ENCODE measurements at places on chromosomes 7 and 10.

GRCh38 chr7:75039709-75040108 lies 33.9 kb downstream of the RCC1L start:
- no peak for DNase-seq

- DNase-seq = no peak
Measured at GRCh38 chr7:127091620-127092019, 161.1 kb downstream of the GRM8 start.

DNA sequence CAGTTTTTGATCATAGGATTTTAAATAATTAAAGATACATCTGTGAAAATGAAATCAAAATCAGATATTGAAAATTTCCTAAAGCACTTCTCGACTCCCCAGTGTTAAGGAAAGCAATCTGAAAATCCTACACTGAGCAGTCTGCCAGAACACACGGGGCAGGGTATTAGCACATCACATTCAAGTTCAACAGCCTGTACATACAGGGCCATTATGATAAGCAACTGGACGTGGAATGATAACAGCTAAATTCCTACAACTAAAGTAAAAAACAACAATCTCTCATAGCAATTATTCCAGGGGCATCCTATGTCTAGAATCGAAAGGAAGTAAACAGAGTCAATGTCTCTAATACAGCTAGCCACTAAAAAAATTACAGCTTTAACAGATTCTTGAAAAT lies 31.7 kb downstream of the TRDMT1 start:
- DNase-seq = peak; percentile 24

- DNase-seq = no peak
Measured at GRCh38 chr7:140334341-140335057, 63.8 kb downstream of the SLC37A3 start.

DNA sequence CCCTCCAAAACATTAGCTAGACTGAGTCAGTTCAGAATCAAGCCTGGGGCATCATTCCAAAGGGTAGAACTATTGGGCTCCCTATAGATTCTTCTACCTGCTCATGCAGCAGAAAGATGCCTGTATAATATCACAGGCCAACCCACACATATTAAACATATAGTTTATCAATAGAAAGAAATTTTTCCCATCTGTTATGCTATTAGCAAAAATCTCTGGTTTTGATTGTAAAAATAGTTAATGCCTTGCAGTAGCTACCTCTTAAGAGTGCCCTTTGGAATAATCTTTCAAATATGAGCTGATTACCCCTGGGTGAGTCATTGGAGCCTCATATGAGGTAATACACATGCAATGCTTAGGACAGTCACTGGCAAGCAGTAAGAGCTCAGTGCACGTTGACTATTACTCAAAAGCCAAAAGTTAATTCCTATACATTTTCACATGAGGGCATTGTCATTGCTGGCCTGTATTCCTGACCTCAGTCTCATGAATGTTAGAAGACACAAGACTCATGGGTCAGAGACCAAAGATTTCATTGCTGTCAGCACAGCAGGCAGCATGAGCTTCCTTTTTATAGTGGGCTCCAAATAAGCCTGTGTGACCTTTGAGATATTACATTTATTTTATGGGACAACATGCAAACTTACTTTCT lies 180.0 kb downstream of the FGFR2 start:
- peak; percentile 3 for DNase-seq

DNA sequence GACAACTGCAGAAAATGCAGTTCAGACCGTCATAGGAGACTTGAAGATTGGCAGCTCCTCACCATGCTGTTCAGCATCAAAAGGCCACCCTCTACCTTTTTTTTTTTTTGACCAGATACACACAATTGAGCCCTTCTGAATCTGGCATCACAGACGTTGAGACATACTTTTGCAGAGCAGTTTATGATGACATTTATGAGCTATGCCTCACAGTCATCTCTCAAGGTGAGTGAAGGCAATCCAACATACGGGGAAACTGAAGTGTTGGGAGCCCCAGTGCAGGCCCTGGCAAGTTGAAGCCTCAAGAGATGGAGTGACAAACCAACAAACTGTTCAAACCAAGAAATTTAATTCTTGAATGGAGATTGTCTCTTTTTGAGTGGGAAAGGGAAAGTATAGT lies 83.6 kb upstream of the DLX6 start:
- no peak for DNase-seq

DNA sequence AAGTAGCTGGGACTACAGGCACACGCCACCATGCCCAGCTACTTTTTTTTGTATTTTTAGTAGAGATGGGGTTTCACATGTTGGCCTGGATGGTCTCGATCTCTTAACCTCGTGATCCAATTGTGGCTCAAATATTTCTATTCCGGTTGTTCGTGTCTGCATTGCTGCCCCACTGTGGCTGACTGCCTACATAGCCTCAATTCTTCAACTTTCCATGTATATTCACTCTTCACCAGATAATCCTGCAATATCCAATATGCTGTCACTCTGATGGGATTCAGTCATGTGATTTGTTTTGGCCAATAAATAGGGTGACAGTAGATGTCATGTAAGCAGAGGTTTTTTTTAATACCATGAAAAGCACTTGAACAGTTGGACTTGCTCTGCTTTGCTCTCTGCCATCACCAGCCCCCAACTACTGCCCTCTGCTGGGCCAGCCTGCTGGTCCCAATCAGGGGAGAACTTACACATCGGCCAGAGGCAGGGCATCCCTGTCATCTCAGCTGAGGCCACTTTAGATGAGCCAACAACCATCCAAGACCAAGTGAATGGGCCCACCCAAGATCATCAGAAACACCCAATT lies 56.7 kb downstream of the NSUN6 start:
- DNase-seq = peak; percentile 25

GRCh38 chr10:50577010-50577409 lies 46.7 kb downstream of the SGMS1 start:
- no peak for DNase-seq

- peak; percentile 60 for DNase-seq
Measured at GRCh38 chr7:136528329-136528728, 340.1 kb upstream of the CHRM2 start.

- no peak for DNase-seq
Measured at GRCh38 chr7:99395616-99396327, 12.6 kb downstream of the PDAP1 start.

GRCh38 chr10:114313866-114314265 lies 74.8 kb downstream of the VWA2 start:
- DNase-seq = no peak

GRCh38 chr10:35218339-35218955 lies 91.8 kb downstream of the CREM start:
- peak; percentile 84 for DNase-seq

- no peak for DNase-seq
Measured at GRCh38 chr7:86089455-86089854, 554.3 kb upstream of the GRM3 start.

DNA sequence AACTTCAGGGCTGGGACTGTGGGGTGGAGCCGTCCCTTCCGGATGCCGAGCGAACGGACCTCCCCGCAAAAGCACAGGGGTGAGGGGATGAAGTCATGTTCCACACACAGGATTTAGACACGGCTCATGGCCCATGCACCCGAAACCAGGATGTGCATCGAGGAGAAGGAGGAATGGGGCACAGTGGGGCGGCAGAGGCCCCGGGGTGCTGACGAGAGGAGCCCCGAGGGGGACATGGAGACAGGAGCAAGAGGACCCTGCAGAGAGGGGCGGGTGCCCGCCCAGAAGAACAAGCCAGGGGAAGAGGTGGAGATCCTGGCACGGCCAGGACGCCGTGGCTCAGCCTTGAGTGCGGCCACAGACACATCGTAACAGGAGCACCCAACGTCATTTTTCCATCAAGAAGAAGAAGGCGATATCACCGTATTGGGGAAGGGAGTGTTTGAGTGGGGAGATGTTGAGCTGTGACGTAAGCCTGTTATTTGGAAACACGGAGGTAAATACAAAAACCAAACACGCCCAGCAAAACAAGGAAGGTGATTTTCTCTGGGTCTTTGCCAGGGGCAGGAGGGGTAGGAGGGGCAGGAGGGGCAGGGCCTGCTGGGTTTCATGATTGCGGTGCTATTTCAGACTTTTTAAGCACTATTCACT lies 25.3 kb upstream of the FOXL3 start:
- no peak for DNase-seq
